Stimulated activated CD8-positive, alpha-beta memory T cell treated with anti-CD3 and anti-CD28 coated beads, Interleukin-15, amount 100 ng/mL, for 4 hours (primary cell): ENCODE measurements at places on chromosomes 3 and 15.

DNA sequence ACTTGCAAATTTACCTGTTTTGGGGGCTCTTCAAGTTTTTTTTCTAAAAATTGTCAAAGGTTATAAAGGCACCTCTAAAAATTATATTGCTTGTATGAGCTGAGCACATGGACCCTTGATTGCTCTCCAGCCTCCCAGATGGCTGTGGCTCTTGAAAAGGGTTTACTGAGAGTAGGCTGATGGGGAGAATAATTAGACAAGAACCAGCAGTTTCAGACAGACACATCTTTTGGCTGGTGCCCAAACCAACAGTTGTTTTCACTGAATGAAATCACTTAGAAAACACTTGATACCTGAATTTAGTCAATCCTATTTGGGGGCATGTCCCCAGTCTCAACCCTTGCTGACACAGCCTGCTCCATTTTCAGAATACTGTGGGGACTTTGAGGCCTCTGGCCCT, 217.6 kb downstream of the KBTBD8 start:
- DNase-seq = no peak

DNA sequence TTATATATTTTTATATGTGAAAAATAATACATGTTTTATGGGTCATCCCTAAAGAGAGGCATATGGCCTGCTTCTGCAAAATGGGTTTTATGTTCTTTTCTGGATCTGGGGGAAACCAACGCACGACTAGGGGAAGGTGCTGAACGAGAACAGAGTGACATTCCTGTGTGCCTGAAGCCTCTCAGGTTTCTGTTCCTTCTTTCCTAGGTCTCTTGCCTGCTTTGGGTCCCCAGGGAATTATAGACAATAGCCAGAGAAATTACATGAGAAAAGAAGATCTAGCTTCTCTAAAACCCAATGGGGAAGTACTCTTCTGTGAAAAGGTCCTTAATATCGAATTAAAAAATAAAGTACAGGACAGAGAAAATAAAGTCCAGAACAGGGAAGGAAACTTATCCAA, 66.5 kb downstream of the IGSF11 start:
- no peak for DNase-seq

GRCh38 chr3:41394896-41395295, 195.6 kb downstream of the CTNNB1 start:
- DNase-seq = no peak

GRCh38 chr15:28861031-28861534, 12.6 kb upstream of the GOLGA6L7 start:
- no peak for DNase-seq

DNA sequence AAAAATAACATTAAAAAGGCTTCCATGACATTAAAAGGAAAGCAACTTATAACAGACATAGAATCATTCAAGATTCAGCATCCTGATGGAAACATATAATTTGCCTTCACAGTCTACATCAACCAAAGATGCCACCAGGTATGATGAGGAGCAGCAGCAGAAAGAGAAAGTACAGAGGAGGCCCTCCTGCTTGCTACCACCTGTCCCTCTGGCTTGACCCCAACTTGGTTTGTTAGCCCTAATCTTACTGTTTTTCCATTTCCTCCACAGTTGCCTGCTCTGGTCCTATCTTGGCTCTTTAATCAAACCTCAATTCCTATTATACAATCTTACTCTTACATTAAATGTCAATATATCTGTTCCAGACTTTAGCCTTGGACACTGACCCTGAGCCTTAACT, 171.3 kb downstream of the DPH6 start:
- no peak for DNase-seq

GRCh38 chr3:152557302-152557999, 277.5 kb upstream of the P2RY1 start:
- DNase-seq = no peak

- no peak for DNase-seq
Measured at GRCh38 chr3:14317057-14317553, 85.3 kb upstream of the SLC6A6 start.

DNA sequence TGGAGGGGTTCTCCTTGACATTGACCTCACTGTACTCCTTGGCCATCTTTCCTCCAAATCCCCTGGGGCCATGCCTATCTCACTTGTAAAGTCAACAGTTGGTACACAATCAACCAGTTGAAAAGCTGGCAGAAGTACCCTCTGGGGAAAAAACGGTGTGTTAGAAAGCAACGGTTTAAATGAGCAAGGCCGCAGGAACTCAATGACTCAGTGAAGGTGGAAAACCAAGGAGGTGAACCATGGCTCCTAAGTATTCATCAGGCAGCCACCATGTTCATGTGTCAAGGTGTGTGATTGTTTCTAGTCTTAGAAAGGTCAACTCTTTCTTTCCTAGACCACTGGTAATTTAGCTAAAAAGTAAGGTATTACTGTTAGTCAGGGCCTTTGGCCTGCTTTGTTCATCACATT, 130.9 kb upstream of the SATB1 start:
- DNase-seq = no peak

DNA sequence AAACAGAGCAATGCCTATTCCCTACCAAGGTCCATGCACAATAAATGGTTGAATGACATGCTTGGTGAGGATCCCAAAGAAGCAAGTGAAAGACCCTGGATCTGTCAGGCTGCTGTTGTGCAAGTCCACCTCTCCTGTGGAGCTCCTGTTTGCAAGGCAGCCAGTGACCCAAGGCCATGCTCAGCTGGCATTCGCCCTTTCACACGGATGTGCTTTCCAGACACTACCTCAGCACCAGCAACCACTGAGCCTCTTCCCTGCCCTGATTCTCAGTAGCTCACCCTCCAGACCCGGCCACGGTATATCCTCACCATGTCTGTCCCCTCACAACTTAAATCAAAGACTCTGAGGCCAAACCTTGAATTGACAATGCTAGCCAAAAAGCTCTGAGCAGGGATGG, 23.3 kb downstream of the WWTR1 start:
- DNase-seq = no peak

GRCh38 chr3:114567771-114568170, 273.9 kb downstream of the TIGIT start:
- DNase-seq = no peak

GRCh38 chr15:82100111-82100929, 54.5 kb upstream of the MEX3B start:
- DNase-seq = no peak

GRCh38 chr15:69061414-69061842, 46.9 kb downstream of the NOX5 start:
- no peak for DNase-seq

GRCh38 chr15:94480289-94480834, 249.0 kb downstream of the MCTP2 start:
- no peak for DNase-seq

DNA sequence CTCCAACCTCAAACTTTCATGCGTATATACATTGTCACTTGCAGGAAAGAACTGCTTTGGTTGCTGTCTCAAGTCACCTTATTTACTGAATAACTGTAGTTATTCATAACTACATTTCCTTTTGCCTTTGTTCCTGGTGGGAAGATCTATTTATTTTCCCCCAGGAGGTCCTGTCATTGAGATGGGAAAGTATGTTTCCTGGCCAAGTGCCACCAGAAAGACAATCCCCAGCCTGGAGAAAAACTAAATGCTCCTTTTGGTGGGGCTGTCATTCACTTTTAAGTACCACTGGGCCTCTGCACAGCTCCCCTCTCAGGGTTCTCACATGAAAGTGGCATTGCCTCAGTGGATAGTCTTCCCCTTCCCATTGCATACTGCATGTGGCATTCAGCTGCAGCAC, 59.8 kb downstream of the LRRC3B start:
- DNase-seq = no peak

GRCh38 chr3:141656771-141657170, 81.3 kb upstream of the RNF7 start:
- DNase-seq = no peak

- no peak for DNase-seq
Measured at GRCh38 chr15:88918738-88919137, 5.6 kb upstream of the MFGE8 start.

- no peak for DNase-seq
Measured at GRCh38 chr3:172285844-172286243, 162.4 kb downstream of the GHSR start.

DNA sequence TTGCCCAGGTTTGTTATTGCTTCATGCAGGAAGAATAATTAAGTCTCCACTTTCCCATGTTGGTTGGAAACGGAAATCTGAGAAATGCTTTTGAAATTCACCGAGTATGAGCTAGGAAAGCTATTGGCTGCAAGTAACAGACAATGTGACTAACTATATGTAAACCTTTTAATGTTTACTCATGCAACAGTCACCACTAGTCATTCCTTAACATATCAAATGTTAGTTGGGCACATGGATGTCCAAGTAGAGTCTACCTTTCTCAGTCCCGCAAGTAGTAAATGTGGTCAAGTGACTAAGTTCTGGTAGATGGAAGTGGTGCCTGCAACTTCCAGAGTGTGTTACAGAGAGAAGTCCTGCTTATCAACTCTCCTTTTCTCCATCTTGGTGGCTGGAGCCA, 52.5 kb downstream of the KLF15 start:
- DNase-seq = no peak

- DNase-seq = no peak
Measured at GRCh38 chr3:16906682-16907081, 21.9 kb downstream of the PLCL2 start.

DNA sequence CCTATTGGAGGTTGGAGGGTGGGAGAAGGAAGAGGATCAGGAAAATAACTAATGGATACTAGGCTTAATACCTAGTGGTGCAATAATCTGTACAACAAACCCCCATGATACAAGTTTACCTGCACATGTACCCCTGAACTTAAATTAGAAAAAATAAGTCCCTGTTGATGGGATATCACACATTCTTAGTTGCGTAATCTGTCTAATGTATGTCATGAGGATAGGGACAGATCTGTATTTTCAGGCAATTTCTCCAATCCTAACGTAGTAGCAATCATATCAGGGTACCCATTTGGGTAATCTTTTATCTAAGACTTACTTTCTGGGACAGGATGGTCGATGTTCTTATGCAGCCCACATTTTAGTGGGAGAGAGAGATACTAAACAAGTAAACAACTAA, 239.1 kb upstream of the AZI2 start:
- no peak for DNase-seq

GRCh38 chr3:53258600-53259426, 3.0 kb upstream of the TKT start:
- no peak for DNase-seq

- no peak for DNase-seq
Measured at GRCh38 chr3:65996589-65996988, 42.1 kb downstream of the MAGI1 start.

DNA sequence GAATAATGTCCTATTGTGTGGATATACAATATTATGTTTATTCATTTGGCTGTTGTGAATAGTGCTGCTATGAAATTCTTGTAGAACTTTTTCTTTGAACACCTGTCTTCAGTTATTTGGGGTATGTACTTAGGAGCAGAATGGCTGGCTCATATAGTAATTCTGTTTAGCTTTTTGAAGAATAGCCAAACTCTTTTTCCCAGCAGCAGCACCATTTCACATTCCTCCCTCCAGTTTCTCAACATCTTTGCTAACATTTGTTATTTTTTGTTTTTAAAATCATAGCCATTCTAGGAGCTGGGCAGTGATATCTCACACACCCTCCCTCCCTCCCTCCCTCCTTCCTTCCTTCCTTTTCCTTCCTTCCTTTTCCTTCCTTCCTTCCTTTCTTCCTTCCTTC, 39.7 kb downstream of the LSM3 start:
- no peak for DNase-seq

DNA sequence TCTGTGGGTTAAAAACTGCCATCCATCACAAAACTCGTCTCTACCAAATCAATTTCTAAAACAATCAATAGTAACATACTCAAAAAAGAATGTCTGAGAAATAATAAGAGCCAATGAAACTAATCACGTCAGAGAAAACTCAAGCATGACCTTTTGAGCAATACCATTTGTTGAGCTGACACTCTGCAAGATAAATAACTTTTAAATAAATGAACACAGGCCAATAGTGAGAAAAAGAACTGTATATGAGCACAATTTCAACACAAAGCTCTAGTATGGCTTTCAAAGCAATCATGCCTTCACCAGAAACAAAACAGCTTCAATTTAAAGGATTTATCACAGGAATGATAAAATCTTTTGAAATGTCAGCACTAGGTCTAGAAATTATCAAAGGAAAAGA, 249.2 kb upstream of the SETMAR start:
- DNase-seq = no peak

DNA sequence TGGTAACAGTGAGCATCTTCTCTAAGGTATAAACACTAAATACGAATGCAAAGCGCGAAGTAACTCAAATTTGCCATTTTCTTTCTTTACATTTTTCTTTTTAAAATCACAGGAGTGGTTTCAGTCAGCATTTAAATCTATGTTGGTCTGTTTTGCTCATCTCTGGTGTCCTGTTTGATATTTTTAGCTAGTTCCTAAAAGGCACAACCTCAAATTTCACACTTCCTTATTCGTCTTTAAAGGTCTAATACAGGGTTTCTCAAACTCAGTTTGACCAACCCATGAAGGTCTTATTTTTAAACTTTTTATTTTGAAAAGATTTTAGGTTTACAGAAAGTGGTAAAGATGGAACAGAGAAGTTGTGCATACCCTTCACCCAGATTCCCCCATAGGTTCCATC, 201.1 kb downstream of the MAGI1 start:
- DNase-seq = no peak

- DNase-seq = no peak
Measured at GRCh38 chr3:142523921-142524566, 54.5 kb downstream of the ATR start.

DNA sequence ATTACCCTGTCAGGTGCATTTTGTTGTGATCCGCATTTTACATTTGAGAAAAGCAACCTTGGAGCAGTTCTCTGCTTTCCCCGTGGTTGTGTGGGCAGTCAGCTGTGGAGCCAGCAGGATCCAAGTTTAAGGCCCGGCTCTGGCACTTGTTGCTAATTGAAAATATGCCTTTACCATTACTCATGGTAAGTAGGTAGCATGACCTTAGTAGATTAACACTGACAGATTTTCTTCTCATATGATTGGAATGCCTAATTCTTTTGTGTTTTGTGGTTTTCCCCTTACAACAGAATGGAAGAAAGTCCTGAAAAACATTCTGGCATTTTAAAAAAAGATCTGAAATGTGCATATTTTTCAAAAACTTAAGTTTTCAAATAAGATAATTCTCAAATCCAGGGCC, 246.5 kb upstream of the LRRN1 start:
- no peak for DNase-seq

- DNase-seq = no peak
Measured at GRCh38 chr15:41336549-41336948, 3.9 kb downstream of the NUSAP1 start.

GRCh38 chr3:25725810-25726209, 57.4 kb downstream of the NGLY1 start:
- no peak for DNase-seq

- no peak for DNase-seq
Measured at GRCh38 chr3:127959873-127960272, 44.8 kb downstream of the KBTBD12 start.
